ENCODE measurements at places on chromosomes 7 and 10.
A peak's percentile ranks its signal among the peaks of the same experiment; 100 is the strongest.

DNA sequence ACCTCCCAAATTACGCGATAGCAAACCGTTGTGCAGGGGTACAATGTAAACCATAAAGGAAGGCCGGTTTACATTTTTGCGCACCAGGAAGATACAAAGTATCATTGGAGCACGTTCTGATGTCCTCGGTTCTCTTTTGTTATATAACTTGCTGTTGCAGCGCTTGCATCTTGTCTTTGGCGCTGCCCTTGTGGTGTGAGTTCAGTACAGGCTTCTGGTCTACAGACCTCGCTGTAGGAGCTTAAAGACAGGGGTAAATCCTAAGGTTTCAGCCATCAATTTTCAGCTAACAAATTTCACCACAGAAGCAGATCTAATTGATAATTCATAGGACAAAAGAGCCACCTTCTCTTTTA, 1.5 kb upstream of the MKX start:
- no peak for DNase-seq

DNA sequence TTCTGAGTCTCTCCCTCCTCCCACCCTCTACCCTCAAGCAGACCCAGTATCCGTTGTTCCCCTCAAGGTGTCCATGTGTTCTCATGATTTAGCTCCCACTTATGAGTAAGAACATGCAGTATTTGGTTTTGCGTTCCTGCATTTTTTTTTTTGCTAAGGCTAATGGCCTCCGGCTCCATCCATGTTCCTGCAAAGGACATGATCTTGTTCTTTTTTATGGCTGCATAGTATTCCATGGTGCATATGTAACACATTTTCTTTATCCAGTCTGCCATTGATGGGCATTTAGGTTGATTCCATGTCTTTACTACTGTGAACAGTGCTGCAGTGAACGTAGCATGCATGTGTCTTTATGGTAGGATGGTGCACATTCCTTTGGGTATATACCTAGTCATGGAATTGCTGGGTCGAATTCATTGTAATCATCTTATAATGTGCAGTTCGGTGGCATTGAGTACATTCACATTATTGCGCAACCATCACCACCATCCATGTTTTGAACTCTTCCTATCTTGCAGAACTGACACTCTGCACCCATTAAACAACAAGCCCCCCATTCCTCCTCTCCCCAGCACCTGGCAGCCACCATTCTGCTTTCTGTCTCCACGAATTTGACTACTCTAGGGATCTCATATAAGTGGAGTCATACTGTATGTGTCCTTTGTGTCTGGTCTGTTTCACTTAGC, 125.5 kb downstream of the CAMK1D start:
- DNase-seq: no peak

DNA sequence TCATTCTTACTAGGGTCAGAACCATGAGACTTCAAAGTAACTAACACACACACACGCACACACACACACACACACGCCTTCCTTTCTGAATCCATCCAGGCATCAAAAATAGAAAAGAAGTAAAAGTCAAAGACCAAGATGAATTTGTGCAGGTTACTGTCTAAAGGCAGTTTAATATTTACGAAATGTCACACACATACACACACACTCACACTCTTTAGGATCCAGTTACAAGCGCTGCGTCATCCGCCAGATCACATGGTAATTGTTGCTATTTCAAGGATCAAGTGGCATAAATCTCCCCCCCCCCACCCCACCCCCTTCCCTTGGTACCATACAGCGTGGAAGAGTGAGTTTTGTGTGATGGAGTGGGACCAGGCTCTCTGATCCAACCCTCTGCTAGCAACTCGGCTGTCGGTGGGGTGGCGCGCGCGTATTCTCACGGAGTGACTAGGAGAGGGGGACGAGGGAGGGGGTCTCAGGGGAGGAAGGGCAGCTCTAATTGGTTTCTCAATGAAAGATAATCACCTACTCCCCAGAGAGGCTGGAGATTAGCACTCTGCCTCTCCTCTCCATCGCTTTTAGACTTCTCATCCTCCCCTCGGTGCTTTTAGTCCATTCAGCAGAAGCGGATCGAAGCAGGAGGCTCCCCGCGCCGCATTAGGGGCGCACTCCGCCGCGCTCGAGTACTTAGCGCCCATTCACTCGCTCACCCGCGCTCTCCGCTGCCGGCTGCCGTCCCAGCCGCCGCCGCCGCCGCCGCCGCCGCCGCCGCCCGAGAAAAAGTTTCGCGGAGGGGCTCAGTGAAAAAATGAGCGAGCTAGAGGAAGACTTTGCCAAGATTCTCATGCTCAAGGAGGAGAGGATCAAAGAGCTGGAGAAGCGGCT, 83.5 kb upstream of the PRKG1 start:
- DNase-seq: no peak

GRCh38 chr7:45982907-45983719, 62.0 kb upstream of the IGFBP3 start:
- DNase-seq: no peak

DNA sequence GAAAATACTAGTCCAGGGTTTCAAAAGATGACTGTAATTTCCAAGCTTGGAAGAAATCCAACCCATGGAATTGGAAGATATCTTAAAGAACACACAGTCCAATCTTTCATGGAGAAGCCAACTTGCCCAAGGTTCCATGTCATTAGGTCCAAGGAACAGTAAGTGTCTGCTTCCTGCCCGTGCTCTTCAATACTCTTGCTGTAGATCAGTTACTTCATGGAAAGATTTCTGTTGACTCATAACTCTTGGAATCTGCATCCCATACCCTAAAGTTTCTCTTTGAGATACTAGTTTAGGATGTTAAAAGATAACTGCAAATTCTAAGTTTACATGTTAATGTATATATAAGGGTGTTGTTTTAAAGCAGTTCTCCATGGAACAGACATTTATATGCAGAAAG, 127.9 kb upstream of the SLC13A1 start:
- DNase-seq: no peak

DNA sequence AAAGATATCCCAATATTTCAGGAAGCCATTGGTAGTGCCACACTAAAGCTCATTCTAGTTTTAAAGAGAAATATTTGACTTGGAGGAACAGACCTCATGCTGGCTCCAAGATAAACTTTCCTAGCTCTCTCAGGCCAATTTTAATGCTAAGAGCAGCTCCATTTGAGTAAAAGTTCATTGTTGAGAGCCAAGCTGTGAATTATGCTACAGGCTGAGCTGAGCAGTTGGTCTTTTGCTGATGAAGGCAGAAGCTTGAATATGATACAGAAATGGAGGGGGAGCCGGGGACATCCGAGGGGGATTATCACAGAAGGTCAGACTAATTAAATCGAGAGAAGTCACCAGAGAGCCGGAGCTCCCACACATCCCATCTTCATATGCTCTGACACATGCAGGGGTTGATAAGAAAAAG, 175.7 kb upstream of the AUTS2 start:
- no peak for DNase-seq

- DNase-seq: no peak
Observed at GRCh38 chr7:116530107-116530820, 5.4 kb downstream of the CAV1 start.

- no peak for DNase-seq
Observed at GRCh38 chr7:43825391-43825808, 43.9 kb downstream of the MRPS24 start.

- DNase-seq: no peak
Observed at GRCh38 chr10:34031400-34031799, 696.9 kb upstream of the NRP1 start.

DNA sequence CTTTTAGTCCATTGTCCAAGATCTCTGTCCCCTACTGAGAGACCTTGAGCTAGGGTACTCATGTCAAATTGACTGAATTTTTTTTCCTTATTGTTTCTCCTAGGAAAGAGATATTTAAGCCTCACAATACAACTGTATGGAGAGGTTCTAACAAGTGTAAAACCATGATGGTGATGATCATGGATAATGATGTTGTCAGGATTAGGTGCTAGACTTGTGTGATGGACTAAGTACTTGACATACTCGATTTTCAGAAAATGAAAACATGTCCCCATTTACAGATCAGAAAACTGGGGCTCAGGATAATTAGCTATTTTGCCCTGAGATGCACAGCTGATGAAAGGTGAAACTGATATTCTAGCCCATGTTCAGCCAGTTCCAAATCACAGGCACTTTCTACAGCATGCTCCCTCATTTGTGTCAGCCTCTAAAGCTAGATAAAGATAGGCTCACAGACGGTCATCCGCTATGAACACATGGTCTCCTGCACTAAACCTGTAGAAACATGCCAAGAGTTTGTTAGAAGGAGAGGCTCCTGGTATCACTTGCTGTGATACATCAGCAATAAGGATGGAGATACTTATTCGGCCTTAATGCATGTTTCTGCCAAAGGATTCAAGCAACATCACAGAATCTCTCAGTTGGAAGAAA, 67.6 kb downstream of the CREB3L2 start:
- no peak for DNase-seq

- no peak for DNase-seq
Observed at GRCh38 chr10:75922435-75922834, 491.0 kb downstream of the LRMDA start.

GRCh38 chr10:67302701-67303100, 376.9 kb downstream of the LRRTM3 start:
- no peak for DNase-seq

- DNase-seq: no peak
Observed at GRCh38 chr7:153576096-153576495, 476.1 kb upstream of the DPP6 start.

DNA sequence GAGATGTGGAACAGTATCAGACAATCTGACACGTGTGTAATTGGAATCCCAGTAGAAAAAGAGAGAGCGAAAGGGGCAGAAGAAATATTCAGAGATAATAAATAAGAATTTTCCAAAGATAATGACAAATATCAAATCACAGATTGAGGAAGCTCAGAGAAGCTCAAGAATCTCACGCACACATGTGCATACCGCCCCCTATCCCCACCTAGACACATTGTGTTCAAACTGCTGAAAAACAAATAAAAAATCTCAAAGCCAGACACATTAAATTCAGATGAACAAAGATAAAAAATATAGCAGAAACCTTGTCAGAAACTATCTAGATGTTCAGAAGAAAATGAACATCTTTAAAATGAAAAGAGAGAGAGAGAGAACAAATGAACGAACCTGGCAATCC, 17.2 kb downstream of the SFR1 start:
- DNase-seq: no peak

DNA sequence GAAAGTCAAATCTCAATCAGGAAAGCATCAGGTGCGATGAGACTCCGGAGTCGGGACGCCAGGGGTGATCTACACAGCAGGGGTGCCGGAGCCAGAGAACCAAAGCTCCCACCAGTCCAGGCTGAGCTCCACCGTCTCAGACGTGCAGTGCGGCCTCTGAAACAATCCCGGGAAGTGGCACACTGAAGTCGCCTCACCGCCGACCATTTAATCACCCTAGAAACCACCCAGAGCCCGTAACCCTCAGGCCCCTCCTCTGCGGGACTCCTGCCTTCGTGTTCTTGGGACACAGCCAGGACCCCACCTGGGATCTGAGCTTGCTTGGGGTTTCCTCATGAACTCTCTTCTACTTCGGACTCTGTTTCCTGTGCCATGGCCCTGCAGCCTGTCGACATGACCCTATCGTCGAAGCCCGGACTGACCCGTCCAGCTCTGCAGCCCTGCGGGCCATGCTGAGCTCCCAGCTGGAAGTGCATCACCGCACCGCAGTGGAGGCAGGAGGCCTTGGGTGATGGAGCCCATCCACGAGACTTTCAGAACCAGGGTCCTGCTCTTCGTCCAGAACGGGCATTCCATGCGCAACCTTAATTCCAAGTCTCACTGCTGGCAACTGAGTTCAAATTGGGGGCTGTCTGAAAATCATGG, 266.4 kb downstream of the PTPRN2 start:
- DNase-seq: no peak

DNA sequence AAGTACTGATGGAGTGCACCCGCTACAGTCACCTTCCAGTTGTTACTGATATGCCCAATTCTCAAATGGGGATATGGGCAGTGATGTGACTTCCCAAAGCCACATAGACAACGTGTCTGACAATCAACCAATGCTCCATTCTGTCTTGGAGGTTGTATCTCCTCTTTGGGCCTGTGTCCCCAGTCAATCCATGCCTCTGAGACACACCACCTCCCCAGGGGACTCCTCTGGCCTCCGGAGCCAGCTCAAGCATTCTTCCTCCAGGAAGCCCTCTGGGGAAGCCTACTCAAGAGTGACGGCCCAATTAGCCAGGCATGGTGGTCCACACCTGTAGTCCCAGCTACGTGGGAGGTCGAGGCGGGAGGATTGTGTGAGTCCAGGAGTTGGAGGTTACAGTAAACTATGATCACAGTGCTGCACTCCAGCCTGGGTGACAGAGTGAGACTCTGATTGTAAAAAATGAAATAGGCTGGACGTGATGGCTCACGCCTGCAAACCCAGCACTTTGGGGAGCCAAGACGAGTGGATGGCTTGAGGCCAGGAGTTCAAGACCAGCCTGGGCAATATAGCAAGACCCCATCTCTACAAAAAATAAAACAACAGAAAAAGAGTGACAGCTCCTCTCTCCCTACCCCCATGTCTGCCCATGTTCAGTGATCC, 99.5 kb upstream of the TNRC18 start:
- peak; percentile 57 for DNase-seq

GRCh38 chr7:24290004-24290641, 6.1 kb downstream of the NPY start:
- DNase-seq: peak; percentile 69

DNA sequence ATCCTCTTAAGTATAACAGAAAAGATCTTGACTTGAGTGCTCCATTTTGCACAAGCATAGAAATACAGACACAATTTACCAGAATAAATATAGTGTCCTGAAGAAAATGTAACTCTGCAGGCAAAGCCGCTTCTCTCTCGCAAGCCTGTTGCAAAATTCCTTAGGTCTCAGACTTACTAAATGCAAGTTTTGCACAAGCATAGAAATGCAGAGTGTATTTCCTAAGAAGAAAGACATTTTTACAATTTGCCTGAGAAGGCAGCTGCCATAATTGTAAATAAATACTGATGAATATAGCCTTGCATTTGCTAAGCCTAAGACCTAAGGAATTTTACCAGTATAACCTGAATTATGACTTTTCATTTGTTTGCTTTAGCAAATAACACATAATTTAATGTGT, 67.1 kb downstream of the AGMO start:
- no peak for DNase-seq

- no peak for DNase-seq
Observed at GRCh38 chr10:93579089-93579488, 12.6 kb downstream of the FFAR4 start.

GRCh38 chr7:13988065-13988464, 1.4 kb downstream of the ETV1 start:
- DNase-seq: no peak

- no peak for DNase-seq
Observed at GRCh38 chr7:94311515-94311914, 83.2 kb upstream of the COL1A2 start.

DNA sequence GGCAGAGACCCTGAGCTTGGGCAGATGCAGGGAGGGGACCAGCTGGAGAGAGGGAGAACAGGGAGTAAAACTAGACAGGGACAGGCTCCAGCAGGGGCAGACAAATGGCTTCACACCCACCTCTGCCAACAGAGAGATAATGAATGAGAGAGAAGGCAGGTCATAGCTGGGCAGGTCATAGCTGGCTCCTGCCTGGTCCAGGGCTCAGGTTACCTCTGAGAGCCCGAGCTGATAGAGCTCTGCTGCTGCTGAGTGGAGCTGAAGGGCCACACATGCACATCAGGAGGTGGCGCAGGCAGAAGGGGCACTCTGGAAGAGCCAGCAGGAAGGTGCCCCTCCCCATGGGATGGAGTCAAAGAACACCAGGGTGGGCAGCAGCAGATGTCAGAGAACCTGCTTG, 154.2 kb downstream of the GFRA1 start:
- DNase-seq: no peak

- no peak for DNase-seq
Observed at GRCh38 chr7:129779602-129780256, 168.2 kb downstream of the NRF1 start.

Data from stimulated activated naive B cell treated with anti-CD40 and anti-IgM and Interleukin-4, amounts not matched to agents 10 μg/mL and 1 μg/mL and 100 μg/mL, for 72 hours (primary cell).